BJ (cell line): ENCODE measurements at places on chromosomes 4 and X.

GRCh38 chr4:73527196-73527595 lies 45.7 kb downstream of the AFM start:
- DNase-seq: no peak

GRCh38 chrX:153491918-153492317 lies 2.9 kb upstream of the BGN start:
- DNase-seq: no peak

DNA sequence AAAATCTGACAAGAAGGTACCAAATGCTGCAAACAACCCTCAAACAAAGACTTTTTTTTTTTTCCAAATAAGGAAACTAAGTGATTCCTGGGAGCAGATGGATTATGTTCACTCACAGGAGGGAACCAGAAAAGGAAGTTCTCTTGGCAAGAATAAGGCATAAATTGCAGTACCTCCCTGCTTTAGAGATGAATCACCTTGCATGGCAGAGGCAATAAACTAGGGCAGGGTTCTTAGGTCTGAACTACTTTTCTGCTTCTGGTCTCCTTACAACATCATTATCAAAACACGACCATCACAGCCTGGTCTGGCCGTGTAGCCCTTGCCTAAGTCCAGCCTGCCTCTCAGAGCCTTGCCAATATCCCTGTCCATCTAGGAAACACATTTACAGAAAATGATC lies 6.3 kb downstream of the TMEM31 start:
- DNase-seq: no peak

DNA sequence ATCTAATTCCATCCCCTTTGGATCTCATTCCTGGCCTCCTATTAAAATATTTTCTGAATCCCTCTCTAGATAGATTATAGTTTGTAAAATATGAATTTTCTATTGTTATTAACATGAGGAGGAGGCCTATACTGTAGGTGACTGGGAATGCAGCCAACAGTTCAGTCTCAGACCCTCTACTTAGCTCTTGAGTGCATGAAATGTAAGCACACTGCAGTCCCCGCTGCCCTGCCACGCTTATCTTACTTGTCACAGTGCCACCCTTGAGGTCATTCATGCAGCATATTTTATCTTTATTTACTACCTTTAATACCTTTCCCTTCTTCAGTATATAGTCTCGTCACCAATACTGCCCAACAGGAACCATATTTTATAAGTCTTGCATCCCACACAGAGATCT lies 151.0 kb downstream of the CAMK2D start:
- no peak for DNase-seq
